Activated CD4-positive, alpha-beta T cell treated with anti-CD3 and anti-CD28 coated beads, Interleukin-2, amount 50 U/mL, for 24 hours (primary cell): ENCODE measurements at places on chromosomes 1 and 21.
A peak's percentile ranks its signal among the peaks of the same experiment; 100 is the strongest.

DNA sequence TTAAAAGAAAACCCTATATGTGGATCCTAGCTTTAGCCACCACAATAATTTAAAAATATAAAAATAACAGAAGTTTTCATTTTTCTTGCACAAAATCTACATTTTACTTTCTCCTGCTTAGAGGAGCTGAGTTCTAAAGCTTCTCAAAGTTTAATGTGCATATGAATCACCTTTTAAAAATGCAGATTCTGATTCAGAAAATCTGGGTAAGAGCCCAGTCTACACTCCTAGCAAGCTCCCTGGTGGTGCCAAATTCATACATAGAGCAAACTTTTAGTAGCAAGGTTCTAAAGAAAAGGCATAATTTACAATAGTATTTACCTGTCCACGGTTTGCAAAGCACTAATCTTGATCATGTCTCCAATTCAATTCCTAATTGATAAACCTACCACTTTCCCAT, 19.3 kb downstream of the RSBN1 start:
- no peak for DNase-seq

DNA sequence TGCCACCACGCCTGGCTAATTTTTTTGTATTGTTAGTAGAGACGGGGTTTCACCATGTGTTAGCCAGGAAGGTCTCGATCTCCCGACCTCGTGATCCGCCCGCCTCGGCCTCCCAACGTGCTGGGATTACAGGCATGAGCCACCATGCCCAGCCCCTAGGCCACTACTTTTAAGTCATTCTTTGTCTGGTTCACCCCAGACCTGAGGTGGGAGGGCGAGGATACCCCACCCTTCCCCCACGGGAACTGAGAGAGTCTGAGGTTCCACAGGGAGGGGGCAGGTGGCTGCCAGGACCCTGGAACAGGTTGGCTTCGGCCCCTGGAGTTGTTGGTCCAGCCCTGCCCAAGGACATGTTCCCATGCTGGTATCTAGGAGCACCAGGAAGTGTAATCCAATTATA, 7.7 kb upstream of the SDC3 start:
- DNase-seq, result no peak

DNA sequence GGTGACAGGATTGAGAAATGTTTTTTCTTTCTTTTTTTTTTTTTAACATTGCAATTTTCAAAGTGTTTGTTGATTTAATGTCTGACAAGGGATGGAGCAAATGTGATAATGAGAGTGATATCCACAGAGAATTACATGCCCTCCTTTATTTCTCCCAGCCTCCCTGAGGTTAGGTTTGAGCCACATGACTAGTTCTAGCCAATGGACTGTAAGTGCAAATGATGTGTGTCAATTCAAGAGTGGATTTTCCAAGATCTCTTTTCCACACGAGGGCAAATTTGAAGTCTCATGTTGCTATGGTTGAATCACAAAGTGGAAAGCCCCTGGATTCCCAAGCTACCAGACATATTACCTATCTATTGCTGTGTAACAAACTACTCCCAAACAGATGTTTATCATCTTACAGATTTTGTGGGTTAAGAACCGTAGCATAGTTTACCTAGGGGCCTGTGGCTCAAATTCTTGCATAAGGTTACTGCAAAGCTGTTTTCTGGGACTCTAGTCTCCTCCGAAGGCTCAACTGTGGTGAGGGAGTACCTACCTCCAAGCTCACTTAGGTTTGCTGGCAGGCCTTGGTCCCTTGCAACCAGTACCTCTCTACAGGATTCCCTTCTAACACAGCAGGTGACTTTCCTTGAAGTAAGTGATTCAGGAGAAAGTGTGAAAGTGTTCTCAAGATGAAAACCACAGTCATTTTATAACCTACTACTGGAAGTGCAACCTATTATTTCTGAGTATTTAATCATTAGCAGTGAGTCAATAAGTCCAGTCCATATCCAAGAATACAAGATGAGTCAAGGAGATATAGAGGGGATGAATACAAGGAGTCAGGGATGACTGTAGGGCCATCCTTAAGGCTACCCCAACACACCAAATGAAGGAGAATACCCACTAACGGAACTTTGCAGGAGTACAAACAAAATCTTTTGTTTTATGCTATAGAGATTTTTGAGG, 533.6 kb downstream of the PTPRC start:
- no peak for DNase-seq

DNA sequence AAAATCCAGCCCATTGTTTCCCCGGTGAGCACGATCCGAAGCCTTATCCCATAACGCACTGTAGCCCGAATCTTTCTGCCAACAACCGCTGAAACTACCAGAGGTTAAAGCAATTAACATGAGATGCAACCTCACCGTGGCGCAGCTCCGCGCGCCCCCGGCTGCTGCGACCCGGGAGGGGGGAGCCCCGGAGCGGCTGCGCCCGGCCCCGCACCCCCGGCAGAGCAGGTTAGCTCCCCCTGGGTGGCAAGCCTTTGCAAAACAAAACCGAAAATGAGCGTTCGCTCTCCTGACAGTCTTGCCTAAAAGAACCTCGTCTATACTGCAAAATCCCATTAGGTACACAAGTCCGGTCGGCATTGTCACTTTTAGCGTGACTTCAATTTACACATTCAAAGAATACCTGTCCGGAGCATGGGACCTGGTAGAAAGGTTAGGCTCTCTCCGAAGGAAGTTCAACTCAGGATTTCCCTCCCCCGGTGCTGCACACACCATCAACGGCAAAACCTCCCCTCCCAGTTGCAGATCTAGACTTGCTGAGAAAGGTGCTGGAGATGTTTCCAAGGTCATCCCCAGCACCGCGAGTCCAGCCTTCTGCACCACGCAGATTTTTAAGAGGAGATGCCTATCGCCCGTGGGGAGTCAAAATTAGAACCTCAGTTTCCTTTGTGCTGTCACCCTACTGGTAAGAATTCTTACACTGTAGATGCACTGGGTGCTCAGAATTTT, 107.5 kb downstream of the ZNF281 start:
- peak; percentile 33 for DNase-seq

DNA sequence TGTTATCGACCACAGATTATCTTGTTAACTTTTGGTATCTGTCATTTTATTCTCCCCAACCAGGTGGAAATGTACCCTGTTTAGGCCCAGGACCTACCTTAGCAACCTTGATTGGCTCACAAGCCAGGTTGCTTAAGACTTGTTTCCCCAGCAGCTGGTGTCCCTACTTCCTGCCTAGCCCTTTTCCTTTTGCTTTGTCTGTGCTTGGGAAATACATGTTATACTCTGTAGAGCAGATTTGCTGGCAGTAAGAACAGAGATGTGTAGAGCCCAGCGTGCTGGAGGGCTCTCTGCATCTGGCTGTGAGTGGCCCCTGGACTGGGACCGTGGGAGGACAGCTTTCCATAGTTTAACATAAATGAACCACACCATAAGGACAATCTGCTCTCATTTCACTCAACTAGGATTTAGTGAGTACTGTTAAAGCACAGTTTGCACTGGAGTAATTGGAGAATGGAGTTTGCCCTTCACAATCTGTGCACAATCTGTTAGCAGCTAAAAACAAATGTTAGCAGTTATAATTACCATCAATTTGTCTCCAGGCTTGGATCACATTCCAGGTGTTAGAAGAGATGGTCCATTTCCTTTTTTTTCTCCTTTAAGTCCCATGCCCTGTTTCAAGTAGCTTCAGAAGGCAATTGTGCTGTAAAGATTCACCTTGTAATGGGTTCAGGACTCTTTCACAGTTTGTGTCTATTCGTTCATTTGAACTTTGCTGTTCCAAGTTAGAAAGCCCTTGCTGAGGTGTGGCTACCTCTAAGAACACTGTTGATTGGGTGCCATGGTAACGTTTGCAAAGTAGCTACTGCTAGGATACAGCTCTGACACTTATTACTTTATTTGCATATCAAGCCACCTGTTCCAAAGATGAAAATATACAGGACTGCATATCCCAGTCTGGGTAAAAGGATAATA, at the start of gene APOBEC4:
Gene APOBEC4, minus strand, starts transcription at position 770 of the 915 bp plus-strand sequence. CDS start 4,535 bp downstream, outside the sequence.
- DNase-seq, result no peak

- DNase-seq, result no peak
These were observed 23.1 kb upstream of the USP25 start for GRCh38 chr21:15706696-15707095.
